ENCODE measurements at places on chromosomes 3 and 15. TPM values are rescaled to one million over a fixed set of nuclear protein-coding genes. Genes with fewer than 3 reads are reported as not detected.

The IMPG2 gene
- total RNA-seq, result 3.0 TPM

The SYNPR gene
- 56.5 TPM for total RNA-seq

The CCR9 gene
- 0.16 TPM for total RNA-seq

The FRMD5 gene
- 29.2 TPM for total RNA-seq

The OSTN gene
- total RNA-seq, result 122 TPM

The THSD4 gene
- 1.6 TPM for total RNA-seq

The GPR27 gene
- 53.0 TPM for total RNA-seq

The GOLGA8S gene
- total RNA-seq, result not detected
